ENCODE measurements at places on chromosomes 3 and 15.

- no peak for DNase-seq
Measured at GRCh38 chr3:113436809-113437208, 4.5 kb downstream of the CFAP44 start.

DNA sequence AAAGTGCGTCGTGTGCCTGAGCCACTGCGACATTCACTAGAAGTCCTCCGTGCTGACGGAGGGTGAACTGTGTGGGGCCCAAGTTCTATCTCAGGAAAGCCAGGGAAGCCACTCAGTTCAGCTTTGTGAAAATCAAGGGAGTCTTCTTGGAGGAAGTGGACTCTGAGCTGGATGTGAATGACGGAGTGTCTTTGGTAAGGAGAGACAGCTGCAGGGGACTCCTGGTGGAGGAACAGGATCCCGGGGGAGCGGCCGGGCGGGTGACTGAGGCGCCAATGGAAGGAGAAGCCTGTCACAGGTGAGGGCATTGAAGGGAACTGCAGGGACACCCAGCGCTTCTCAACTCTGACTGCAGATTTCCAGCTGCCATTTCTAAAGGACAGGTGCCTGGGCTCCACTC is 75.6 kb downstream of the APBA2 start:
- no peak for DNase-seq

DNA sequence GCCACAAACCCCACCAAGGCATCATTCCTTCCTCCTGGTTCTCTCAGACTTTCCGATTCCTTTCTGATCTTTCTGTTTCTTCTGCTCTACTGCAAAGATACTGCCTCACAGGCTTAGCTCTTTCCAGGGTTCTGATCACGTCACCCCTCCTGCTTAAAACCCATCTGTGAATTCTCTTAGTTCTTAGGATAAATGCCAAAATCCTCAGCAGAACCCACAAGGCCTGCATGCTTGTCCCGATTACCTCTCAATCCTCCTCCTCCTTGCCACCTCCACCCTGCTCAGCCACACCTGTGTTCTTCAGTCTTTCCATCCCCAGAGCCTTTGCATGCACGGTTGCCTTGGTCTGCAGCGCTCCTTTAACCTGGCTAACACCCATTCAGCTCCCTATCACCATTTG is 84.0 kb downstream of the SRGAP3 start:
- DNase-seq = no peak

DNA sequence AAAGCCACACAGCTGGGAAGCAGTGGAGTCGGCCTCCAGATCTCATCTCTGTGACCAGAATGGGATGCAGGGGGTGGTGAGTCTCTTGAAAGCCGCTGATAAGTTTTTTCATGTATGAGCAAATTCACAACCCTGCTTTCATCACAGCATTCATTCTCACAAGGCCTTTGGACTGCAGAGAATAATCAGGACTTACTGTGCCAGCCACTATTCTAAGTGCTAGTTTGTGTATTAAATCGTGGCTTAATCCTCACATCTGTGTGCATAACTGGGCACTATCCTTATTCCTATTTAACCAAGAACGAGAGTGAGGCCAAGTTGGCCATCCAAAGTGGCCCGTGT is 64.2 kb upstream of the POLG start:
- no peak for DNase-seq

GRCh38 chr3:30638685-30639412 is 32.4 kb downstream of the TGFBR2 start:
- DNase-seq = no peak

- no peak for DNase-seq
Measured at GRCh38 chr3:132117642-132118041, 82.8 kb upstream of the CPNE4 start.

GRCh38 chr3:48404440-48405342 is 25.2 kb downstream of the PLXNB1 start:
- DNase-seq = peak; percentile 6

DNA sequence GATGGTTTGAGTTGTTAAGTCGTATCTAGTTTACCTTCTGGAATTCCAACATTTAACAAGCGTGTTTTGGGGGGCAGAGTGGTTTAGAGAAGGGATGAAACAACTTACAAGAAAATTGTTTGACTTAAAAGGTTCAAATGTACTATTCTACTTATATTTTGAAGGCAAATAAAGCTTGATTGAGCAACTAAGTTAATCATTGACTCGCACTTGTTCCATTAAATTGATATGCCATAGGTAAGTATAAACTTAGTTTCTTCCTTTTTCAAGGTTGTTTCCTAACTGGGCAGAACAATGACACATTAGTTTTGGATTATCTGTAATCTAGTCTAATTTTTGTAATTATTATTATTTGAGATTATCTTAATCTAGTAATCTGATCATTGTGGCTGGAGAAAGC is 48.3 kb upstream of the CPNE4 start:
- DNase-seq = no peak

DNA sequence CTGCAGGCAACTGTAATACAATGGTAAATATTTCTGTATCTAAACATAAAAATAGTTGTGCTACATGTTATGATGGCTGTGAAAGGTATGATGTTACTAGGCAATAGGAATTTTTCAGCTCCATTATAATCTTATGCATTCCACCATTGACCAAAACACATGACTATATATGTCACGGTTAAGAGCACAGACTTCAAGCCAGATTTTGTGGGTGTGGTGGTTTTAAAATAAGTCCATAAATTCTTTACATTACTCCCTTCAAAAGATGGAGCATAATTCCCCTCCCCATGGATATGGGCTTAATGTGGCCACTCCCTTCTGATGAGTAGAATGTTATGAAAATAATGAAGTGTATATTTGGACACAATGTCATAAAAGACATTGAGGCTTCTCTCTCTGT is 88.4 kb upstream of the TBC1D5 start:
- DNase-seq = no peak

DNA sequence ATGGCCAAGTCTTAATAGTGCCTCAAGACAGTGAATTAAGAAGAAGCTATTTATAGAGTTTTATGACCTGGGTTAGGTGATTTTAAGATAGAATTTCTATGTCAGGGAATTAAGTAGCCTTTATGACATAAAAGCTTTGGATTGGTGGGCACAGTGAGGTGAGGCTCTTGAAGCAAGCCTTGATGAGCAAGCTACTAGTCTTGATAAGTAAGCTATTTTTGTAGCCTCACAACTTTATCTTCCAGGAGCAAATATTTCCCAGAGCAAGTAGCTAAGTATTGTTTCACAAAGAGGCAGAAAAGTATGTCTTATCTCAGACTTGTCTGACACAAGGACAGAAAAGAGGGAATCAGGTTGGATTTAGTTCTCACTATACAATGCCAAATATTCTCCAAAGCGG is 491.7 kb upstream of the RASGRP1 start:
- DNase-seq = no peak

DNA sequence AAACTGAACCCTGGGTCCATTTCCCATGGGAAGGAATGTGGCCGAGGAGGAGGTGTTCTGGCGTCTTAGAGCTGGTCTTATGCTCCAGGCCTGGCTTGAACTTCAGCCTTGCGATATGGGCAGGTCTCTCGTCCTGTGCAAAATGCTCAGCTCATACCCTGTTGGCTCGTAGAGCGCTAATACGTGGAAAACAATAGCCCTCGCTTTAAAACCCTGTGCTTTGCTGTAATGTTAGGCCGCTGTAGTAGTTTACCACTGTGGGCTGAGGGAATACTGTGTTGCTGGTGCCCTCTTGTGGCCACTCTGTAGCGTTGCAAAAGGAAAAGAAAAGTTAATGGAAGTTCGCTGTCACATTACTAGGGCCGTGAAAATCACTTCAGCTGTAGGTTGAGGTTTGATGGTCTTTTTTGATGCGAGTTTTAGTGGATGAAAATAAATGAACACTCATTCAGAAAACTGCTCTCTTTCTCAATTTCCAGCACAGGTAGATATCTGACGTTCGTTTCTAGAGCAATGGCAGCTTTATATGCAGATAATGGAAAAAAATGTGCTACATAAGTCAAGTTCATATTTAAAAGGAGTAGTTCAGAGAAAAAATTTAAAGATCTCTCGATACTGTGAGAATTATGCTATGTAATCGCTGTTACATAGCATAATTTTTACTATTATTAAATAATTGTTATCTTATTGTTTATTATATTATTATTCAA is 92.9 kb downstream of the MCTP2 start:
- DNase-seq = peak; percentile 25

DNA sequence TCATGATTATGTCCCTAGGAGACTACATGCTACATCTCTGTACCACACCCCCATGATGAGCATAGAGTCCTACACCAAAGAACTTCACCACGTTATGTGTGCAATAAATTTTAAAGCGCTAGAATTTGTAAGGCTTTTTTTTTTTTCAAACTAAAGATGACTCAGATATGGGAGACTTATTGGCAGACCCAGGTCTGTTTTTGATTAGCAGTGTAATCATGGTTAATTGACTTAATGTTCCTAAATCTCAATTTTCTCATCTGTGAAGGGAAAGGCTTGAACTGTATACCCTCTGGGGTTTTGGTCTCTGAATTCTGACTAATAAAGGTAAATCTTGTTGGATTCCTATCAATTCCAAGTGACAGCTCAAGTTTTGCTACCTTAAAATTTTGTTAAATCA is 26.4 kb downstream of the ABI3BP start:
- DNase-seq = no peak

DNA sequence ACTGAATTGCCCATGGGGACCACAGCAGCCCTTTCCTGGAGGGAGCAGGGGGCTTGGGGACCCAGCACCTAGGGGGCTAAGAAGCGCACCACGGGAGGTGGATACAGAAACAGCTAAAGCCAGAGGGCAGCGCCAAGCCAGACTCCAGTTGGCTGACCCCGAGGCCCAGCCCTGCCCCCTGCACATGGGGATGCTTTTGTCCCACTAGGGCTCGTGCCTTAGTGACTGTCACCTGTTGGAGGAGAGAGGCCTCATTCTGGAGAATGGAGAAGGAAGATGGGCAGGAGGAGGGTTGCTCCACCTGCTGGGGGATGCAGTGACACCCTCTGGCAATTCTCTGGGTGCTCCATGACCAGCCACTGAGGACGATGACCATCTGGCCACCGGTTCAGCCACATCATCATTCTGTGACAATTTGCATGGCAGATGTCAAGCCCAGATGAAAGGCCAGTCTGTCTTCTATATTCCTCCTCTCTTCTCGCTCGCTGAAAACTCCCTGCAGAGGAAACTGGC is 167.8 kb upstream of the TLE3 start:
- DNase-seq = no peak

- DNase-seq = no peak
Measured at GRCh38 chr3:52774901-52775864, 2.2 kb upstream of the ITIH1 start.

DNA sequence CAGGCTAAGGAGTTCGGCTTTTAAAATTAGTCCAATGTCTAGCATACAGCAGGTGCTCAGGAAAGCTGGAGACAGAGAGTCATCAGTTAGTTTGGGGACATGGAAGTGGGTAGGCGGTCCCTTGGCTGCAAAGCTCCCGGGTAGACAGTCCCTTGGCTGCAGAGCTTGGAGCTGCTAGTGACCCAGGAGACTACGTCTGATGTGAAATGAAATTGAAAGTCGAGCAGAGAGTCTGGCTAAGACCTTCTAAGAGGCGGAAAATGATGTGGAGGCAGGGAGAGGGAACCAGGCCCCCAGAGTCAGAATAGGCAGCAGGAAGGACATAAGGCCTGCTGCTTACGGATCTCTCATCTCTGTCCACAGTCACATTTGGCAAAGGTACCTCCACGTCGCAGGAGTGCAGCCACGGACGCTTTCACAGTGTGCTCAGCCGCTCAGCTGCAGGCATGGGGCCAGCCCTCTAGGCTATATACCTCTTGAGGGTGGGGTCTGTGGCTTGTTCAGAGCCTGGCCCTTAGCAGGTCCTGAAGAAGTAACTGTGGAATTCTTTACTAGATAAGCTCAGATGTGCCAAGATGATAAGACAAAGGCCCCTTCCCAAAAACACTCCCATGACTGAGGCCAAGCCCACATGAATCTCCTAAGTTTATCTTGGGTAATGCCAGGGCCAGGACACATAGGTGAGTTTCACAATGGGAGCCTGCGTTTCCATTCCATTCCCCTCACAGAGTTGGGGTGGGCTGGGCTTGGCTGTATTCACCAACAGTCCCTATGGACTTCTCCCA is 131.7 kb downstream of the XXYLT1 start:
- DNase-seq = peak; percentile 46

DNA sequence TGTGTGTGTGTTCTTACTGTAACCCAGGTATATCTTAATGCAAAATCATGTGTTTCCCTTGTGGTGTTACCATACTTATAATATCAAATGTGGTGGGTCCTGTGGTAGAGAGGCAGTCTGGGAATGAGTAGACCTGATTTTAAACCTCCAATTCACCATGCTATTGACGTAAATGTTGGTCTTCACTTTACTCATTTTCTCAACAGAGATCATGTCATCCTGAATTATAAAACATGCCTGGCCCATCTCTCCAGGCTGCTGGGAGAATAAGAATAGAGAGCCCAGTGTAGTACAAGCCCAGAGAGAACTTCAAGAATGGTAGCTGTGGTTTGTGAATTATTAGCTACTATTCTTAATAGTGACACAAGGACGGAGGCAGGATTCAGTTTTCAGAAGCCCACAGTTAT is 88.1 kb downstream of the MBNL1 start:
- no peak for DNase-seq

GRCh38 chr3:106068381-106068780 is 199.6 kb upstream of the CBLB start:
- DNase-seq = no peak

GRCh38 chr3:54861248-54862067 is 66.4 kb downstream of the LRTM1 start:
- DNase-seq = no peak

DNA sequence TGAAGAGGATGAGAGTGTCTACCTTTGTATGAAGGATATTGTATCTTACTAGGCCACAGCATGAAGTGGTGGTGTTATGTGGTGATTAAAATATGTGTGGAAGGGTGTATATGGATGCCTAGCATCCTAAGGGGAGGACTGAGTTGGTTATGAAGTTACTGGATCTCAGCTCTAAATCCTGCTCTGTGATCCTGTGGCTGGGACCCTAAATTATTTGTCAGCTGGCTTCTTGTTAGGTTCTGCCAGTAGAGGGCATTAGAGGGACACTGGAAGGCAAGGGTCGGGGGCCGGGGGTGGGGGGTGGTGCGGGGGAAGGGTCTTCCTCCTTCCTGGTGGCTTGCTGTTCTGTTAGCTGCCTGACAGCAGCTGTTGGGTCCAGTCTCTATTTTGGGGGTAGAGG is 34.9 kb downstream of the MORF4L1 start:
- DNase-seq = no peak

DNA sequence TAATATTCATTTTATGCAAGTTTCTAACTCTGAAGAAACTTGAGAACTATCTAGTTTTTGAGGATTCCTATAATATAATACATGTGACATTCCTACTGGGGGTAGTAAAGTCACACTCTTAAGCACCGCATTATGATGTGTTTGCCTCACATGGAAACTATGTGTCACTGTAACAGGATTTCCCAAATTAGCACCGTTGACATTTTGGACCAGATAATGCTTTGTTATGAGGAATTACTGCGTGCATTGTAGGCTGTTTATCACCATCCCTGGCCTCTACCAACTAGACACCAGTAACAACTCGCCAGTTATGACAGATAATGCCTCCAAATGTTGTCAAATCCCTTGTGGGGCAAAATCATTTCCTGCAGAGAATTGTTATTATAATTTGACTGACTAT is 267.8 kb downstream of the RAP2B start:
- DNase-seq = no peak

GRCh38 chr3:123432832-123433523 is 15.9 kb downstream of the ADCY5 start:
- no peak for DNase-seq

- peak; percentile 52 for DNase-seq
Measured at GRCh38 chr15:22895465-22896190, 57.2 kb downstream of the NIPA2 start.
